Thymus (tissue), 14 donors: ENCODE measurements at places on chromosomes 6 and 20.

DNA sequence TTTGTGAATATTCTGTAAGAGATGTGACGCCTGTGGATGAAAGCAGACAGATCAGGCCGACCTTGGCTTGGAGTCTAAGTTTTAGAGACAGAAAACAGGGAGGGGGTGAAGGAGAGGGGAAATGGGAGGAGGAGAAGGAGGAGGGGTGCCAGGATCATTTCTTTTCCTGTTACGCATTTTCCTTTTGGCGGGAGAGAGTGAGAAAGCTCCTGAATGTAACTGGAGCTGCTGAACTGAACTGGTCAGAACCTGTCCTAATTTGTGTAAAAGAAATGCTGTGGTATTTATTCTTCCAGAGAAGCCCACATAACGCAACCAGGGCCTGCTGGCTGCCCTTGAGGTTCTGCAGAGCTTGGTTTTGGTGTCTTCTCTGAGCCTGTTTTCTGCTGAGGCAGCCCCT, 41.9 kb downstream of the UTRN start:
- no peak for DNase-seq

GRCh38 chr6:68559716-68560115, 75.4 kb upstream of the ADGRB3 start:
- DNase-seq: no peak

GRCh38 chr6:156699017-156699421, 78.2 kb upstream of the ARID1B start:
- DNase-seq: no peak

- no peak for DNase-seq
Measured at GRCh38 chr6:69135927-69136326, 500.8 kb downstream of the ADGRB3 start.

DNA sequence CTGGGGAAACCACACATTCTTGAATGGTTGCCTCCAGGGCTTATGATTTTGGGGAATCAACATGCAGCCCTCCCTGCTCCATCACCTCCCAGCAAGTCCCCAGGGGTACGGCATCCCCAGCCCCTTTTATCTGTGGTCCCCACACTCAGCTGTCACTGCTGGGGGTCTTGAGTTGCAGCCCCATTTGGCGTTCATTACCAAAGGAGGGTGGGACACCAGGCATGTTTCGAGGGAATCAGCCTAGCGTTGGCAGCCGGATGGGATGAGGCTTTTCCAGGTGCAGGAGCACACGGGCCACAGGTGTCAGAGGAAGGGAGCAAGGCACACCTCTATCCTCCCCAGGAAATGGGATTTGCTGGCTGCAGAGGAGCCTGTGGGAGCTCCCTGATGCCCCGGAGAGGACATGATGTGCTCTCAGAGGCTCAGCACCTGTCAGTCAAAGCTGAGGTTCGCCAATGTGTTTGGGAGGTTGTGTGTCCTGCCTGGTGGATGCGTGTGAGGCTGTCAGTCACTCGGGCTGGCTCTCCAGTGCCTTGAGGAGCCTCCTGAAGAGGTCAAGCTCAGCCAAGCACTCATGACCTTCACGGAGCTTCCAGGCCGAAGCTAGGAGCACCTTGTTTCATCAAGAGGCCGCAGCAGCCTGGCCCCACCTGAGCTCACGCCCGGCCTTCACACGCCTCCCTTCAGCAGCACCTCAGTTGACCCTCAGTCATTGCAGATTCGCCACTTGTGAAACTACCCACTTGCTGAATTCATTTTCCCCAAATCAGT, 95.0 kb downstream of the ERMARD start:
- DNase-seq: no peak

- DNase-seq: no peak
Measured at GRCh38 chr6:46269447-46270229, 98.9 kb upstream of the ENPP5 start.

- no peak for DNase-seq
Measured at GRCh38 chr6:169092375-169092774, 161.3 kb downstream of the THBS2 start.

- DNase-seq: no peak
Measured at GRCh38 chr6:67722861-67723261, 912.2 kb upstream of the ADGRB3 start.

GRCh38 chr6:168037856-168038255, 40.4 kb downstream of the KIF25 start:
- DNase-seq: no peak

DNA sequence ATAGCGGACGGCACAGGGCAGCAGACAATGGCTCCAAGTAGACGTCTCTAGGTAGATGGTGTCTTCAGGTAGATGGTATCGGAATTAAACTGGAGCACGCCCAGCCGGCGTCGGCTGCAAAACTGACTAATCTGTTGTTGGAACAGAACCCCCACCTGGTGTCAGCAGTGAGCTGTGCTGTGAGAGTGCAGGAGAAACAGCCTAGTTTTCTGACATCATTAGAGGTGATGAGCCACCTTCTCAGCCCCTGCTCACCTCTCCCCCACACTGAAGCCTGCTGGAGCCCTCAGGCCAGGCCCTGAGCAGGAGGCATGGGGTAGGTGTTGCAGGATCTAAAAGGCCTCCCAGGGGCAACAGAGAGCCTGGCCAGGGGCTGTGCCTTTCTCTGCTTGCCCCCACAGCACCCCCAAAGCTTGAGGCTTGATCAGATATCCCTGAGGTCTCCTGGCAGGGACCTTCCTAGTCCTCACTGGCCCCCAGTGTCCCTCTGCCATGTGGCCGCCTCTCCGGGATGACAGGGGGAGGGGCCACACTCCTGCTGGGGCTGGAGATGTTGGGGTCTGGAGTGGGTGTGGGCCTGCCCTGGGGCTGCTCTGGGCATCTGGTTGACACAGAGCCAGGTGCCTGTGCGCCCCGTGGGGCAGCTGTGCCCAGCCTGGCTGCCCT, 6.9 kb upstream of the HELZ2 start:
- peak; percentile 47 for DNase-seq

DNA sequence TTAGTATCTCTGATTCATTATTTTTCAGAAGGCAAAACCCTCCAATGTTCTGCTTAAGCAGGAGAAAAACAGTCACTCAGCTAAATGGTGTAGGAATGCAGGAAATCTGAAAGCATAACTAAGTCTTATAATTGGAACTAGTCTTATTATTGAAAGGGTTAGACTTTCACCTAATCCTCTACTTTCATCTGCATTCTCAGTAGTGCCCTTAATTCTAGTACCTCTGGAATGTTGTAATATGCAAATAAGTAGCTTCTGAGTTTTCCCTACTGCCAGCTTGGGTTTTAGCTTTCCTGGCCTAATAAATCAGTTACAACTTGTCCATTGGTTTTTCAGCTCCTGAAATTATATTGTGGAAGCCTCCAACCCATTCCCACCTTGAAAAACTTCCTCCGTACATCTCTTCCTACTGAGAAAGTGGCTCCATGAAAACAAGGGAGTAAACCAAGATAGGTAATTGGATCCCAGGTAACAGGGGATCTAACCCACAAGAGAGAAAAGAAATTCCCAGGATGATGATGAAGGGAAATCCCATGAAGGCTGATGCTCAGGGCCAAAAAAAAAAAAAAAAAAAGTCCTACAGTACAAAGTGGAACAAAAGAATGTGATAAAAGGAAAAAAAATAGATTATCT, 147.0 kb downstream of the TBC1D32 start:
- DNase-seq: no peak

- no peak for DNase-seq
Measured at GRCh38 chr6:139955366-139956155, 581.1 kb upstream of the CITED2 start.

- no peak for DNase-seq
Measured at GRCh38 chr6:118784641-118785164, 109.2 kb upstream of the ASF1A start.

GRCh38 chr6:134723081-134723871, 226.6 kb downstream of the ALDH8A1 start:
- DNase-seq: no peak

DNA sequence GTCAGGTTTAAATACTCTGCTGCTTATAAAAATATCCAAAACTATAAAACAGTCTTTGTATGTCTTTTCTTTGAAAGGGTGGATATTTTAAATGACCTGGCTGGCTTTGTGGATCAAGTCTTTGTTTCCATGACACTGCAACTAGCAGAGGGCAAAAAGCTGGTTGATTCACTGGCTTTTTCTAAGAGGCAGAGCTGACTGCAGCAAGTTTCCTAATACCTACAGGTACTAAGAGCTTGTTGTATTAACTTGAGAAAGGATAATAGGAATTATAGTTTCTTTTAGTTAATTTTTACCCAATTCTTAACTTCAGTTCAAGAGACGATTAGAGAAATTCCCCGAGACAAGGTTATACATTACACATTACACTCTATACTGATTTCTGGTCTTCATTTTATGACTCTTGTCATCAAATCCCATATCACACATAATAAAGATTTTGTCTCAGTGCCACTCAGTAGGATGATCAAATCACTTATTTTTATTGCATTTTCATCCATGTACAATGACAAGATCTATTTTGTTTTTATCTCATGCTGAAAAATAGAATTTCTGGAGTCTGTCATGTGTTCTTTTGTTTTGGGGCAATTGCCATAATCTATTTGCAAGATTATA, 120.1 kb upstream of the RIMS1 start:
- DNase-seq: no peak

DNA sequence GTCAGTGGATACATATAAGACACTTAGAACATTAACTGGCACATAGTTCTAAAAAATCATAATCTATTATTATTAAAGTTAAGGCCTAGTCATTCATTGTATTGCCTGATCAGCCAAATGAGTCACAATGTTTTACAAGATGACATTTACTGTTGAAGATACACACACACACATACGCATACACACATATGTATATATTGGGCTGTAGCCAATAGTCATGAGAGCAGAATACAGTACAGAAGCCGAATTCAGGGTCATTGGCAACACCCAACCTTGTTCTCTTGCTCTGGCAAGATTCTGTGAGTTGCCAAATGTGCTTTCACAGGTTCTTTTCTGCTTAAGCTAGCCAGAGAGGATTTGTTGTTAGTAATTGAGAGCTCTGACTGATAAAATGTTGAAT, 922.8 kb upstream of the MAP3K7 start:
- no peak for DNase-seq

GRCh38 chr6:156832669-156833068, 55.5 kb downstream of the ARID1B start:
- no peak for DNase-seq

GRCh38 chr6:125259354-125259736, 42.4 kb downstream of the HDDC2 start:
- DNase-seq: no peak

DNA sequence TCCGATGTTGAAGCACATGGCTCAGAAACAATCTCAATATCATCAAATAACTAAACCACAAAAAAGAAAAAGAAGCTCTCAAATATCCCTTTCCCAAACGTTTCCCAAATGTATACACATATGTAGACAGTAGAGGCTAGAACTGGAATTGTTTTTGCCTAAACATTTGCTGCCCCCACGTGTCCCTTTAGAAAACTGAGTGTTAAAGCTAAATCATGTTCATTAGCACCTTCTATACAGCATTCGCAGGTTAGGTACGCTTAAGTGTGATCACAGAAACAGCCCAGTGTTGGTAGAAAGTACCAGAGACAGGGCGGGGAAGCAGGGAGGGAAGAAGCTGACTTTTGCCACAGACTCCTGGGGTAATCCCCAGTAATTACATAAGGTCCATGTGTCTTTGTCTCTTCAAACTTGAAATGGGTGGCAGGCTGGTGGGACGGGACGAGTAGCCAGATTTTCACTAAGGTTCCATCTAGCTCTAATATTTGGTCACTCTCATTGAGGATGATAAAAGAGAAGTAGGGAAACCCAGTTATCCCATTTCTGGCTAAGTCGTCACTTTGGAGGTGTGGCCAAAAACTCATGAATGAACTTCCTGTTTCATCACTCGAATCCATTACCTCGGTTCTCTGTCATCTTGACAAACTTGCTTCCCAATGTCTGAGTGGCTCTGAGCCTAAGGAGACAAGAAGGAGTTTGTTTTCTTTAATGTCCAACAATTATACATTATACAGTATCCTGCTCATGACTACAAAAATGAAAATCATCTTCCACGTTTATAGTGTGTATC, 15.0 kb upstream of the TFAP2A start:
- DNase-seq: no peak

DNA sequence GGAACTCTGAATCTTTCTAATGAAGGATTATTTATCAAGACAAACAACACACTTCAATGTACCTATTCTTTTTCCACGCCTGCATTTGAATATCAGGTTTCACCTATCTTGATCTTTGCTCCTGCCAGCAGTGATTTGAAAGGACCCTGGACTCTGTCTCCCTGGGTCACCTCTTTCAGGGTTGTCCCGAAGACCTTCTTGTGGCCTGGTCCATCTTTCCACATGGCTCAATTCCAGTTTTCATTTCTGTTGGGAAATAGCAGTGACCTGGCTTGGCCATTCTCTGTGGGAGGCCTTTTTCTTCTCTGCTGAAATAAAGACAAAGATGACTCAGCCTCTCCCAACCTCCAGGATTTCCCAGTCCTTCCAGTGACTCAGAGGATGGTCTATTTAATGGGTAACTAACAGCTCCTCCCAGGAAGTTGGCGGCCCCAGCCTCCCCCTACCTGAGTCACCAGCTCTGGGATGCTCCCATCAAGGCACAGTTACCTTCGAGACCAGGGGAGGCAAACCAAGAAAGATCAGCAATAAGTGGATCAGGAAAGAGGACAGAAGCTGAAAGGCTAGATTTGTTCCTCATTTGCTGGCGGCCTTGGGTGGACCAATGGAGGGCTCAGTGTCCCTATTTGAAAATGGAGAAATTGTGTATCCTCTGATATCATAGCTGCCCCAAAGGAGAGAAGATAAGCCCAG, 120.2 kb upstream of the RNF24 start:
- no peak for DNase-seq

DNA sequence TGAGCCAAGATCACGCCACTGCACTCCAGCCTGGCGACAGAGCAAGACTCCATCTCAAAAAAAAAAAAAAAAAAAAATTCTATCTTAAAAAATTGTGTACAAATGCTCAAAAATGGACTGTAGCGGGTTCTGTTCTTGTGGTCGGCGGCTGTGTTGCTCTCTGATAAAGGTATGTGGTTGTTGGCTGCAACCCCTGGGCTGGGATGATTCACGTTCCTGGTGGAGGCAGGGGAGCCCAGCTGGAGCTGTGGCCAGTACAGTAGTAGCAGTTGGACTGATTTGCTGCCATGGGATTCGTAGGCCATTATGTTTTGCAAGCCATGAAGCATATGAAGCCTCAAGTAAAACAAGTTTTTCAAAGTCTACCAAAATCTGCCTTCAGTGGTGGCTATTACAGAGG, 22.3 kb downstream of the MDN1 start:
- no peak for DNase-seq

- no peak for DNase-seq
Measured at GRCh38 chr6:15132854-15133670, 112.8 kb upstream of the JARID2 start.

DNA sequence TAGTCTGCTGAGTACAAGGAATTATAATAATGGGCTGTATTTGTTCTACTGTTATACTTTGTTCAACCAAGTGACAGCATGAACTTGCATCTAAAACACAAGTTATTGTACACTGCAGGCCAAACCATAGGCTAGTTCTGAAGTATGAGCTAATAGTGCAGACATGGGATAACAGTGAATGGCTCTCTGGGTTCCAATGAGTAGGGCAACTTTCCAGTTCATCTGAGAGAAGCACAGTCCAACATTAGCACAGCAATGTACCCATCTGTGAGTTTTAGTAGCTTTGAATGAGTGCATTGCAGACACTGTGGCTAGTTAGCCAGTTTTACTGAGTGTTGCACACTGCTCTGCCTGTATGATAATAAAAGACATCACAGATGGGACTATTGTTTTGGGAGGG, 56.5 kb upstream of the FUT9 start:
- DNase-seq: no peak
